HFFc6 (cell line): ENCODE measurements at places on chromosomes 6 and 20.

- no peak for DNase-seq
Measured at GRCh38 chr20:20621195-20621594, 91.2 kb downstream of the RALGAPA2 start.

DNA sequence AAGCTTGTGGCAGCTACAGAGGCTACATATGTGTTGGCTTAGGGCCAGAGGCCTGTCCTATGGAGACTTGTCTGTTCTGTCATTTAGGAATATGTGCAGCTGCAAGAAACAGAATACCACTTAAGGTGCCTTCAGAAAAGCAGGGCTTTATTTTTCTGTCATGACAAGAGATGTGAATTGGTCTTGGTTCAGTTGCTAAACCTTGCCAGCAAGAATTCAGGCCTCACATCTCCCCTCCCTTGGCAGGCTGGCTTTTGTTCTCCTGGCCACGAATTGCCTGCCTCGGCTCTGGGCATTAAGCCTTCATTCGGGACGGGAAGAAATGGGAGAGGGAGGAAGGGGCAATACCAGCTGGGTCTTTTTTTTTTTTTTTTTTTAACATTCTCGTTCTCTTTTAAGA, 82.4 kb upstream of the TGM3 start:
- no peak for DNase-seq

- DNase-seq = no peak
Measured at GRCh38 chr6:48764286-48765044, 653.5 kb upstream of the PTCHD4 start.

DNA sequence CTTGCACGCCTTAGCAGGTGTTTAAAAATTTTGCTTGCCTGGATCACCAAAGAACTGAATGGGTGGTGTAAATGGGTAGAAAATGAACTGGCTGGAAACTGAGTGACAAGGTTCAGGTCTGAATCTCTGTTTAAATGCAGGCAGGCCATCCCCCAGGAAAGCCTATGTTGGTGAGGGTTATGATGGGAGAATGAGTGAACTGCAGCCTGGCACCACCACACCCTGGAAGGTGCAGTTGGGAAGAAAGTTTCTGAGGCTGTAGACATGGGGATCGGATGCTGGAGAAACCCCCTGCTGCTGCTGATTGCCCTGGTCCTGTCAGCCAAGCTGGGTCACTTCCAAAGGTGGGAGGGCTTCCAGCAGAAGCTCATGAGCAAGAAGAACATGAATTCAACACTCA, 519 bp downstream of the CSTL1 start:
- no peak for DNase-seq

- no peak for DNase-seq
Measured at GRCh38 chr6:13847326-13848050, 33.1 kb upstream of the MCUR1 start.

DNA sequence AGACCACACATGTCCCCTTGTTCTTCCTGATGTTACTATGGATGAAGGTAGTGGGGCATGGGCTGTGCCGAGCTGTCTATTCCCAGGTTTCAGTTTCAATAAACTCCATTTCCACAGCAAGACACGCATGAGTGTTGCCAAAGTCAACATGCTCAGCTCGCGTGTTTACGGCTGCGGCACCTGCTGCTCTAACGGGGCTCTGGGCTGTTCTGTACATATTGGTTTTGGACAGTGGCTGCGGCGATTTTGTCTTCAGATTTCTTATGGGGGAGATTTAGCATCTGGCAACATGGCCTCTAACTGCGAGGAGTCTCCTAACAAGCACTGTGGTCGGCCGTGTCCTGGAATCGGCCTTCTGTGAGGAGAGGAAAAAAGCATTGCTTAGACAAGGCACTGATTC, 58.6 kb downstream of the TMEM242 start:
- no peak for DNase-seq

DNA sequence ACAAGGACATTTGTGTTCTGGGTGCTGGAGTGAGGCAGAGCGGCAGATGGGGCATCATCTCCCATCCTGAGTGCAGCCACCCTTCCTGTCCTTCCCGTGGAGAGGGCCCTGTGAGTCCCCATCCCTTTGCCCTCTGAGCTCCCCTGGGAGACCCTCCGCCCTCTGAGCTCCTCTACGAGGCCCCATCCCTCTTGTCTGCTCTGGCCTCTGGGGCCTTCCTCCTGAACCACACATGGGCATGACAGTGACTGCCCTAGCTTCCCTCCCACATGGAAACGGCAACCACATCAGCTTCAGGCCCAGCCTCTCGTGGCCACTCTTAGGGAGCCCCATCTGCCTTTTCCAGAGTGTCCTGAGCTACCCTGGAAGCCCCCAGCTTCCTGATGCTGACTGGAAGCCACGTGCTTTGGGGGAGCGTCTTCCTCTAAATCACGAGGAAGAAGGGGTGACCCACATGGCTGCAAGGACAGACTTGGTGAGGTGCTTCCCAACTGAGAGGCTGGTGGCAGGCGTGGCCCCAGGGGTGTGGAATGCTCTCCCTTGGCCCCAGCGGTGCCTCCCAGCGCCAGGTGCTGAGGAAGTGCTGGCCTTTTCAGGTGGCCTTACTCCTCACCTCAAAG, 52.6 kb downstream of the GINS1 start:
- no peak for DNase-seq

GRCh38 chr6:138036111-138036510, 71.1 kb downstream of the PERP start:
- no peak for DNase-seq

DNA sequence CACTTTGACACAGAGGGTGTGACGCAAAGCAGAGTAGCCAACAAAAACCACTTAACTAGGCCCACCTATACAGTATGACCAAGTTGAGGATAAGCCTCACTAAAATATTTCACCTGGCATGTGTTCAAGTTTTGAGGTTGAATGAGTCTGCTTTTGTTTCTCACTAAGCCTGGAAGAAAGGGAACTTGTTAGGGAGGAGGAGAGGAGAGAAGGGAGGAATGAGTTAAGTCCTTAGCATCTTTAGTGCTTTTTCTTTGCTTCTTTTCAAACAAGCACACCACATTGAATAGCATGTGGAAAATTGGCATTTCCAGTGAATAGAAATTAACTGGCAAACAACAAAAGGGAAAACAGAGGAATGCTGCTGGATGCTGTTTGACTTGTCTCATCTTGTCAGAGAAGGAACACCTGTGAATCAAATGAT, 461.9 kb downstream of the GJA1 start:
- no peak for DNase-seq
